ENCODE measurements at places on chromosomes 5 and 9. TPM values are rescaled to one million over a fixed set of nuclear protein-coding genes. Genes with fewer than 3 reads are reported as not detected.

Gene KIF24
- total RNA-seq = 4.5 TPM

DNA sequence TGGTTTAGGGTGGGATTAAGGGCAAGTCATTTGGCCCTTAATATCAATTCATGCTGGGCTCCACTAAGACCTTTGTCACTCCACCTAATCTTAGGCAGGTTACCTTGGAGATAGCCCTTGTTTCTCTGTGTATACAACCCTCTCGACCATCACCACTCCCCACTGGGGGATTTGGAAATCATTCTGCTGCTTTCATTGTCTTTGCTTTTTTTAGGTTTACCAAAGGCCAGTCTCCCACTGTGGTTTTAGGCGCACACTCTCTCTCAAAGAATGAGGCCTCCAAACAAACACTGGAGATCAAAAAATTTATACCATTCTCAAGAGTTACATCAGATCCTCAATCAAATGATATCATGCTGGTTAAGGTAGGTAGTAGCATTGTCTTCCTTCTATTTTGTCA, 6.2 kb downstream of the GZMK start:
- peak; percentile 39 for DNase-seq

DNA sequence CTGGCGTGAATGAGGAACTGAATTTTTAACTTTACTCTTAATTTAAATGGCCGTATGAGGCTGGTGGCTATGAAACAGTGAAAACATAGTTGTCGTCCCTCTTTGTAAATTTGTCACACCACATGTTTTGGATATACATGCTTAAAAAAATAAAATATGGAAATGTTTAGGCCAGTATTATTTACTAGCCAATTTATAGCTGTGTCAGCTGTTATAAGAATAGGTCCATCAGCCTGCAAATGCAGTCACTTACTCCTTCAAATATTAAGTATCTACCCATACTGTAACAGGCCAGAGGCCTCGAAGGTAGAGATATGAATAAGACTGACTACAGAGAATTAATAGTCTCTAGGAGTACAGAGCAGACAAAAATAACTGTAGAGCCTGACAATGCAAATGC, 30.0 kb downstream of the NR6A1 start:
- DNase-seq = no peak

GRCh38 chr5:113212244-113212920, 222.4 kb downstream of the TSSK1B start:
- DNase-seq = no peak

Gene DDX4
- not detected for total RNA-seq

Gene SLC46A2
- total RNA-seq = not detected

DNA sequence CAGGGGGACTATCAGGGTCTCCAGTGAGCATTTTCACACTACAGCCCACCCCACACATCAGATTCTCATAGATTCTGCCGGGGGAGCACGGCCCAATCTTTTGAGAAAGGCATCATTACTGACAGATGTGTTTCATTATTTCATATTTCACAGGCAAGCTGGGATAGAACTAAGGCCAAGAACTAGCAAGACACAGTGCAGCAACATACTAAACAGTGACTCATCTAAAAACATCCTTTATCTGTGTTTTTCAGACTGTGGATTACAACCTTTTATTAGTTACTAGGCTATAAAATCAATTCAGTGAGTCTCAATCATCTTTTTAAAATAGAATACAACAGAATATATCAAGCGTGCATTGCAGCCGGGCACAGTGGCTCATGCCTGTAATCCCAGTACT, 59.8 kb downstream of the CPLANE1 start:
- no peak for DNase-seq

DNA sequence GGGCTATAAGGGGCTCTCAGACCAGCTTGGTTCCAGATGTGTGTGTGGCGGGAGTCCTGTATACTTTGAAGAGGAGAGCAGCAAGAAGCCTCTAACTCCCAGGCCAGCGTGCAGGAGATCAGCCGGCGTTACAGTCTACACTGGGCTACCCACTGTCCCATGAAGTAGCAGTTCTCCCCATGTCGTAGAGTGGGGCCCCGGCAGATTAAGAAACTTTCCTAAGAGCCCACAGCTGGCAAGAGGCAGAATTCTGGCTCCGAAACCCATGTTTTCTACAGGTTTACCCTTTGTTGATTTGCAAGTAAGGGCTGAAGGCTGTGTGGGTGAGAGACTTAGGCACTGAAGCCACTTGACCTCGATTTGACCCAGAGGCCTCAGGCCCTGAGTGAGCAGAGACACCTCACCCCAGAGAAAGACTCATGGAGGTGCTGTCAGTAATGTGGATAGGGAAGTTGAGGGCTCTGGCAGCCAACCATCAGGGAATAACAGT, 881 bp upstream of the B4GALT1 start:
- no peak for DNase-seq

- DNase-seq = no peak
Measured at GRCh38 chr5:25515525-25515924, 870.7 kb upstream of the CDH10 start.

- DNase-seq = no peak
Measured at GRCh38 chr5:157100140-157100679, 8.6 kb downstream of the HAVCR2 start.

GRCh38 chr5:158967541-158967940, 132.2 kb downstream of the EBF1 start:
- DNase-seq = no peak

GRCh38 chr9:110599468-110599867, 19.9 kb upstream of the SVEP1 start:
- no peak for DNase-seq

Gene ARL14EPL
- total RNA-seq = not detected

Gene INSL4
- total RNA-seq = not detected
